ENCODE measurements at places on chromosomes 16 and 17.
A peak's percentile ranks its signal among the peaks of the same experiment; 100 is the strongest.

DNA sequence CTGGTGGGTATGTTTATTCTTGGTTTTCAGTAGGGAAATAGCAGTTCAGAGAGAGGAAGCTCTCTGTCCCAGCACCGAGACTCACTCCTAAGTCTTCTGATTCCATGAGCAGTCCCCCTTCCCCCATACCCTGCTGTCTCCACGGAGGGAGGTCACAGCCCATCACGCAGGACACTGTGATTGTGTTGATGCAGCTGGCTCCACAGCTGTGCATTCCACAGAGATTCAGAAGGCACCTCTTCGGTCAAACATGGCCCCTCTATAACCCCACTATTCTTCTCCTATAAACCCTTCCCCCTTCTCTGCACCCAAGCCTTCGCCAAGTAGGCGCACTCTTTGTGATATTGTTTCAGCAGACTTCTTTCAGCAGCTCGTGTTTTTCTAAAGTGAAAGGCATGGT lies 104.3 kb upstream of the HLF start:
- DNase-seq = no peak

- no peak for DNase-seq
These were observed 481 bp downstream of the HEXIM2 start for GRCh38 chr17:45162025-45162687.

DNA sequence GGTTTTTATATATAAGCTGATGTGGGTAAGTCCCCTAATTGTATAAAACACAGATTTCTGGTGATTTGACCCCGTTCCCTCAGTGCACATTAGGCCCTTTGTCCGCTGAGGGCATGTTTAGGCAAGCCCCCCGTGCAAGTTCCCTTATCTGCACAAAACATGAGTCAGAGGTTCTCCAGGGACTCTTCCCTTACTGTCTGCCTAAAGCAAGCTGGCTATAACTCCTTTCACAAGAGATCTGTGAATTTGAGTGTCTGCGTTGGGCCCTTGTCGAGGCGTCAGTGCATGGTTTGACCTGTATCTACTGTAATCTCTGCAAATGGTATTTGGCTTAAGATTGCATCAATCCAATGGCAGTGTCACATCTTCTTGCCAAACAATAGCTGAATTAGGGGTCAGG lies 712.8 kb downstream of the CDH8 start:
- no peak for DNase-seq

GRCh38 chr17:29357821-29358232 lies 32.3 kb upstream of the TAOK1 start:
- DNase-seq = no peak

DNA sequence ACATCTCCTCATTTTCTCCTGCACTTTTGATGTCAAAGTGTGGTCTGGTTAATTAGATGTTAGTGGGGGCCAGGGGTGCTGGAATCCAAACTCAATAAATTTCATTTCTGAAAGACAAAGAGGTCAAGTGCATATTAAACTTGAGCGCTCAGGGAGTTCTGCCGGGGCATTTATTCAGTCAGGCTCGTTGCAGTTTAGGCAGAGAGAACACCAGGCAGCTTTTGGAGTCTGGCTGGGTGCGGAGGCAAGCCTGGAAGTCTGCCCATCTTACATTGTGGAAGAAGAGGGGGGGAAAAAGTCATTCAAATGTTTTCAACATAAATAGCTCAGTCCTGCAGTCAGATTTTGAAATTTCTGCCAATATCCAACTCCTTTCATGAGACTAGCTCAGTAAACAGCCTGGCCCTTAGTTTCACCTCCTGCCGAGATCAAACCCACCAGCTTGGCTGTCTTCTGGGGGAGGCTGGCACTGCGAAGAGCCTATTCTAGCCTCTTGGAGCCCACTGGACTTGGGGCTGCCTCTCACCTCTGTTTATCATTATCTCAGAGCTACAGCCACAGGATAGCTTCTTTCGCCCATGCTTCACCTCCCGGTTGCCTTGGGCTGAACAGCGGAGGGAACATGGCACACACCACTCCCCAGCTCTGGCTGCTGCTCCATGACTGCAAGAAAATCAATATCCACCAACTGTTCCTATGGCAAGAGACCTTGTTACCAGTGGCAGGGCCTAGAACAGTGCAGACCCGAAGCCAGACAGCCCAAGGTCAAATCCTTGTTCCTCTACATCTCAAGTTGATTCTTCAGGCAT lies 177.4 kb upstream of the CDH5 start:
- DNase-seq = no peak

GRCh38 chr16:13435873-13436474 lies 484.0 kb upstream of the ERCC4 start:
- no peak for DNase-seq

DNA sequence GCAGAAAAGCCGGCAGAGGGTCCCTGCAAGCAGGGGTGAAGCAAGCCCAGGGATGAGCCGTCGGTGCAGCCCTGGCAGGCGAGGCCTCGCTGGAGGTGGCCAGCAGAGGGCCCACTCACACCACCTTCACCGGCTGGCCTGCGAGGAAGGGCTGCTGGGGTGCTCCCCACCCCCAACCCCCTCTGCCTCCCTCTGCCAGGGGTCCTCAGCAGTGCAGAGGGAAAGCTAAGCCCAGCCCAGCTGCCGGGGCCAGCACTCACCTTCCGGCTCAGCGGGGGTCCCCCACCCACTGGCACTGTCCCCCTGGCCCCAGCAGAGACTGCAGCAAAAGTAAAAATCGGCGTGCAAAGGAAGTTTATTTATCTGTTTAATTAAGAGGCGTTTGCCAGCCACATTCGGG lies 113.4 kb downstream of the ENGASE start:
- DNase-seq = peak; percentile 6

DNA sequence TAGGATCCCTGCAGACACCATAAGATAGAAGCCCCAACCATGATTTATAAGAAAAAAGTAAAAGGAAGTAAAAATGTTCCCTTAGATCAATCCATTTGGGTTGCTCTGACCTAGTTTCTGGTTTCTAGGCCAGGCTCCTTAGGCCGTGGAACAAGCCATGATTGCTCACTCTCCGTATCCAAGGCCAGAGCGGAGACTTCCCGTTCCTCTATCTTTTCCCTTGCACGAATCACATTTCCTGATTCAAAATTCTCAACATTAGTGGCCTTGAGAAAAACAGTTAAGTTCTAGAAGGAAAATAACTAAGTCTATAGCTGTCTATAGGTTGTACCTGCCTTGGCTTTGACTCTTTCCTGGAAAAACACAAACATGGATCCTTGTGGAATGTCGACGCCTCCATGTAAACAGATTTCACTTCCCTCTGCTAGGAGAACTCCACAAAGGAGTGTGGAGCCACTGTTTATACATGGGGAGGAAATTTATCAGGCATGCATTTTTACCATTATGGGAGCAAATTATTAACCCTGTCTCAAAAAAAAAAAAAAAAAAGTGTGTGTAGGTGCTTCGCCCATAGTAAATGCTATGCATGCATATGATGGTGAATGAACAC lies 149.6 kb downstream of the ZFHX3 start:
- DNase-seq = no peak

- DNase-seq = peak; percentile 78
These were observed 108.9 kb downstream of the MAP2K6 start for GRCh38 chr17:69523244-69523861.

All from trophoblast cell (in vitro differentiated cells and primary cell).